ENCODE measurements at places on chromosomes 1 and 21.
A peak's percentile ranks its signal among the peaks of the same experiment; 100 is the strongest.

DNA sequence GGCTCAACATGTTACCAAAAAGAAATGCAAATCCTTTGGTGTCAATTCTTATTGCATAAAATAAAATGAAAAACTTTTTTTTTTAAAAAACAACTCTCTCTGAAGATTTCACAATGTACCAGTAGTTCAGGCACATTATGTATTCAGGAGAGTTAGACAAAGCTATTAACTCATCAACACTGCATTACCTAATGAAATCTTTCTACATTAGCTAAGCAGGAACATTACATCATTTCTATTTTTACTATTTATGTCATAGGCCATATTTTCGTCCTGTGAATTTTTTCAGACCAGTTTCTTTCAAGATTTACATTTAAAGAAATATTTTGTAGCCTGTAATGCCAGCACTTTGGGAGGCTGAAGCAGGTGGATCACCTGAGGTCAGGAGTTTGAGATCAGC, 366.2 kb downstream of the USH2A start:
- DNase-seq, result no peak

GRCh38 chr1:66527686-66528085, 6.3 kb upstream of the SGIP1 start:
- no peak for DNase-seq

DNA sequence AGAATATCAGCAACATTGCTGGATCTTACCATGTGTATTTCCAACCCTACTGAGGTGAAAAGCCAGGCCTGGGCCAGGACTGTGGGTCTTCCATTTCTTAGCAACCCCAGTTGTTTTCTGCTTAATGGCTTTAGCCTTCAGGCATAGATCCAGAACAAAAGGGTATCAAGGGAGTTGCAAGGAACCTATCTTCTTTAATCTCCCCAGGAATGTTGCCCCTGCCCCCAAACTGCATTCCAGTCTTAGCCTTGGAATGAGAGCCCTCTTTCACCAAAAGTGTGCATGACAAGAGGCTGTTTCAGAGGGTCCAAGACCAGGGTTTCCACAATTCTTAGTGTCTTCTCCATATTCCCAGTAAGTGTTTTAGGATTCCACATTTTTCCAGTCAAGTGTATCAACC, 87.9 kb upstream of the SOX13 start:
- DNase-seq, result no peak

DNA sequence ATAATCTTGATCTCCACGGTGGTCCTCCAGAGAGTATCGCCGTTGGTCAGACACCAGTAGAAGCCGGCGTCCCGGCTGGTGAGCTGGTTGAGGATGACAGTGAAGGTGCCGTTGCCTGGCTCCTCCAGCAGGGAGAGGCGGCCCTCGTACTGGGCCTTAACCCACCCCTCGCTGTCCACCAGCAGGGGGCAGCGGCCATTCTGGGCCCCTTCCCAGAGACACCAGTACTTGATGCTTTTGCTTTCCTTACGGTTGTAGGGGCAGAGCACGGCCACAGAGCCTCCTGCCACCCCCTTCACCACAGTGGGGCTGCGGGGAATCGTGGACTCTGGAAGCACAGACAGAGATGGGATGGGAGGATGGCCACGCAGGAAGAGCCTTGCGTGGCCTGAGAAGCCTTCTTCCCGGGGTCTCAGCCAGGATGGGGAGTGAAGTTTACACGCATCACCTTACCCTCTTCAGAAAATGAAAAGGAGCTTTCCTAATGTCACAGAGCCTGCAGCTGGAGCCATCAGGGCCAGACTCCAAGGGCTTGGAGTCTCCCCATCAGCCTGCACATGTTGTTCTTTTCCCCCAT, 10.7 kb downstream of the PIGR start:
- DNase-seq, result no peak

- no peak for DNase-seq
Measured at GRCh38 chr1:16139473-16139962, 16.4 kb downstream of the EPHA2 start.

DNA sequence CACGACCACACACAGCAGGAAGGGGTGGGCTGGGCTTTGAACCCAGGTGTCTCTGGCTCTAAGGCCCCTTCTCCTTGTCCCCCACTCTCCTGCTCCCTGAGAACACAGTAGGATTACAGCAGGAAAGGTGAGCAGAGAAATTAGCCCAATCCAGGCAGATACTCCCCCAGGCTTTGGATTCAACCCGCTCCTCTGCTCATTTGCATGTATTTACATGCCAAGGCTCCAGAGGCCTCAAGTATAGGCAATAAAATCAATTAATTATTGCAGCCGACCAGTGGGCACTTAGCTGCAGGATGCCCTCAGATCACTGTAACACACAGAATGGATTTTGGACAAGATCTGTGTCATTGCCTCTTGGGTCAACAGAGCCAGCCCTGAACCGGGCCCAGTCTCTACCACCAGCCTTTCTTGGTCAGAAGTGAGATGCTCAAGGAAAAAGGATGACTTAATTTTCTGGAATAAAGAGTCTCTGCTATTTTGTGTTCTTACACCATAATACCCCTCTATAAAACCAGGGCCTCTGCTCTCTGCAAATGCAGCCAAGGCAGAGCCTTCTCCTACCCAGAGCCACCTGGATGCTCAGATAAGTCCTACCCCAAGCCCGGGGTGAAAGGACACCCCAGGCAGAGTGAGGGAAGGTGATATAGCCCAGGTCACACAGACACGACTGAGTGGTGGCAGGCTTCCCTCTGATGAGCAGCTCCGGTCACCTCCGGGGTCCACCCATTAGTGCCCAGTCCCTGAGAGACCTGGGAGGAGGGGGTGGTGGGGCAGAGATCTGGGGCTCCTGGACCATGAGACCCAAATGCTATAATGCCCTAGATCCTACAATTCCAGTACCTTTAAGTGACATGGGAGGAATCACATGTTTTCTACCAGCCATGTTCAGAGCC, 28.9 kb downstream of the MATN1 start:
- DNase-seq, result no peak

- DNase-seq, result no peak
Measured at GRCh38 chr1:53740621-53741105, 1.7 kb upstream of the GLIS1 start.

DNA sequence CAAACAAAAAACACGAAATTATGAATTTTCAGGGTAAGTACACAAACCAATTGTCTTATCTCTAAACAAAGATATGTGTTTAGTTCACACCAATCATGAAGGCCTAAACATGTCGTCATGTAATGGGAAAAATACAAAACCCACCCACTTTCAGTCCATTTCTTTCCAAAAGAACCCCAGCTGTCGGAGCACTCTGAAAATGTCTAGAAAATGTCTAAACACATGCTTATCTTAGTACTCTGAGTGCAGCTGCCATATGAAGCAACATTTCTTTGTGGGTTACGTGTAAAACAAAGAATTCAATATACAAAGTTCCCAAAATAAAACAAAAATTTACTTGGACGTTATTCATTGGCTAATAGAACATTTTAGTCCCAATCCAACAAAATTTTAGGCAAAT, 22.7 kb downstream of the SERBP1 start:
- DNase-seq, result peak; percentile 9

- DNase-seq, result no peak
Measured at GRCh38 chr1:59063501-59063900, 233.4 kb upstream of the FGGY start.

- DNase-seq, result peak; percentile 9
Measured at GRCh38 chr1:107474877-107475612, 334.2 kb downstream of the NTNG1 start.

DNA sequence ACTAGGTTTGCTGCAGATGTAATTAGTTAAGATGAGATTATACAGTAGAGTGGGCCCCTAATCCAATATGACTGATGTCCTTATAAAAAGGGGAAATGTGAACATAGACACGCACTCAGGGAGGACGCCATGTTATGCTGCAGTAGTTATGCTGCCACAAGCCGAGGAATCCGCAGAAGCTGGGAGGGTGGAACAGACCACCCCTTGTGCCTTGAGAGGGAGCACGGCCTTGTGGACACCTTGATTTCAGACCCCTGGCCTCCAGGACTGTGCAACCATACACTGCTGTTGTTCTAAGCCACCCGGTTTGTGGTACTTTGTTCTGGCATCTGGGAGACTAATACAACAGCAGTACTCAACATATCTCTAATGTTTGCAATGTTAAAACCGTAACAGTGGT, 57.9 kb upstream of the HIVEP3 start:
- DNase-seq, result no peak

DNA sequence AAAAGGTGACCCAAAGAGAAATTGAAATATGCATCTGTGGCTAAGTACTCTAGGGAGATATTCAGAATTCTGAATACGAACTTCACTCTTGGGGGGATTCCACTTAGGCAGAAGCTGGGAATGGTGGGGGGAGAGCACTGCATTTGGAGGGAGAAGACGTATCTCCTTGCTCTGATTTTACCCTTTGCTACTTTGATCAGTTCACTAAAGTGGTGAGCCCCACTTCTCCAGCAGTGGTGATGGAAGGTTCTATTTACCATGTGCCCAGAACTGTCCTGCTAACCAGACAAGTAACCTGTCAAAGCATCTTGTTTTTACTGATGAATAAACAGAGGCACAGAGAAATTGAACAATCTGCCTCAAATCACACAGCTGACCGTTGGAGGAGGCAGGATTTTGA, 483.4 kb downstream of the SIPA1L2 start:
- DNase-seq, result no peak

- no peak for DNase-seq
Measured at GRCh38 chr21:15219039-15219438, 154.2 kb upstream of the NRIP1 start.

- DNase-seq, result peak; percentile 43
Measured at GRCh38 chr1:99180343-99180808, 83.9 kb upstream of the PLPPR4 start.

Data from non-pigmented ciliary epithelial cell (primary cell).